ENCODE measurements at places on chromosomes 7 and 10. TPM values are rescaled to one million over a fixed set of nuclear protein-coding genes. Genes with fewer than 3 reads are reported as not detected.

GRCh38 chr7:42485301-42485766, 248.3 kb upstream of the GLI3 start:
- DNase-seq: no peak

- no peak for DNase-seq
Observed at GRCh38 chr7:155298288-155298833, 683 bp downstream of the INSIG1 start.

DNA sequence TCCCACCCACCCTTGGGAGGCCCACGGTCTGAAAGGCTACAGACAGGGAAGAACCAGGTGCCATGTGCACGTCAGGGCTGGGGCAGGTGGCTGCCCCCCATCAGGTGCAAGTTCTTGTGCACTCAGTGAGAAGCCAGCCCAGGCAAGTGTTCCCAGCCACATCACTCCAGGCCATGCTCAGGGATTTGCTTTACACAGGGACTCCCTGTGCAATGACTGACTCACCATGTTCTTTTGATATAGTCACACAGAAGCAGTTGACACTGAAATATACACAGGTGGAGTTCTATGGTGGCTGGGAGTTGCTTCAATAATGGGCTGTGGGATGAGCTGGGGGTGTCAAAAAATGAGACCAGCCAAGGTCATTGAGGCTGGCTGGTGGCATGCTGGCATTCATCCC, 8.0 kb upstream of the CHST15 start:
- DNase-seq: no peak

DNA sequence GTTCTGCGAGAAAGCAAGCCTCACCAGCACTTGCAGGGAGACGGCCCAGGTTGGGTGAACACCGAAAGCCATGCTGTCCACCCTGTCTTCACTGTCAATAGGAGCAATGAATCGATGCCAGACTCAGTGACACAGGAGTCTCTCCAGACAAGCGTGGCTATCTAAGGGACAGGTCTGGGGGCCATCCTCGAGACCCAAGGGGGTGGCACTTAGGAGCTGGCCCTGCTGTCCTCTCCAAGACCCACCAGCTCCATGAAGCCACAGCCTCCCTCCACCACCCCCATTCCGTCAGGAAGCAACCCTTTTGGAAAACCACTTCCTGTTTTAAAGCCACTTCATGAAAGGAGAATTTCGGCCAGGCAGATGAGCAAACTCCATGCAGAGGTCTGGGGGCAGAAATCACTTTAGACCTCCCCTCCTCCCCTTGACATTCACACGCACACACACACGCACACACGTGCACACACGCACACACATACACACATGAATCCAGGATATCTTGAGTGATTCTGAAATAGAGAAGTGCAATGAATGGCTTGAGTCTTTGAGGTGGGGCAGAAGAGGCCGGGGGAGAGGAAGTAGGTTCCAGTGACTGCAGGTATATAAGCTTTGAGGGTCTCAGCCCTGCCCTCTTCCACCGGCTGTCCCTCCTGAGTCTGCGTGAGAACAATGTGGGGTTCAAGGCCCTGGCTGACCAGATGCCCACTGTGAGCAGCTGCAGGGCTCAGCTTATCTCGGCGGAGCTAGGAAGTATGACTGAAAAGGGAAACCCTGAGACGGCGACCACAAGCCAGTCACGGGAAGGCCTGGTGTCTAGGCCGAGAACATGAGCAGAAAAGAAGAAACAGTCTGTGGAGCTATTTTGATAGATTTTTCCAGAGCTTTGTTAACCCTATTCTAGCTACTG, 25.0 kb downstream of the RGS10 start:
- no peak for DNase-seq

DNA sequence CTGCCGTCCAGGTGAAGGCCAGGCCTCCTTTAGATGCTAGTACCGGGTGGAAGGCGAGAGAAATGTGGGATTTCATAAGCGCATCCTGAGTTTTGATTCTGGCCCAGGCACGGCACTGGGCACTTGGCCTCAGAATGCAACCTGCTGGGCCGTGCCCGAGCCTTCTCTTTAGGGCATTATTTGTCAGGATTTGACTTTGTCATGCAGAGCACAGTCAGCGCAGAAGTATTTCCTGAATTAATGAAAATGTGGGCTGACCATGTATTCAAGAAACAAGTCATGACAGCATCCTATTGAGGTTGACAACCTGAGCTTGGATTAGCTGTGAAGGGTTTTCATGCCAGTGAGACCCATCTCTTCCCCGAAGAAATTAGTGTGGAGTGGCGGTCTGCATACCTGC, 34.4 kb downstream of the RCC1L start:
- DNase-seq: no peak

GRCh38 chr10:73263693-73264347, 11.4 kb upstream of the MRPS16 start:
- no peak for DNase-seq

- DNase-seq: no peak
Observed at GRCh38 chr10:9091530-9092093, 1037.1 kb downstream of the GATA3 start.

- no peak for DNase-seq
Observed at GRCh38 chr10:88127269-88127668, 263.8 kb downstream of the PTEN start.

GPER1 gene
- total RNA-seq: 11.1 TPM

FRAT2 gene
- total RNA-seq: 20.4 TPM

NUTM2D gene
- total RNA-seq: 5.1 TPM

PON1 gene
- total RNA-seq: 0.49 TPM

TMEM130 gene
- total RNA-seq: 20.0 TPM

Measured in upper lobe of right lung (tissue), 1 donor.